ENCODE measurements at places on chromosomes 13 and 19.

DNA sequence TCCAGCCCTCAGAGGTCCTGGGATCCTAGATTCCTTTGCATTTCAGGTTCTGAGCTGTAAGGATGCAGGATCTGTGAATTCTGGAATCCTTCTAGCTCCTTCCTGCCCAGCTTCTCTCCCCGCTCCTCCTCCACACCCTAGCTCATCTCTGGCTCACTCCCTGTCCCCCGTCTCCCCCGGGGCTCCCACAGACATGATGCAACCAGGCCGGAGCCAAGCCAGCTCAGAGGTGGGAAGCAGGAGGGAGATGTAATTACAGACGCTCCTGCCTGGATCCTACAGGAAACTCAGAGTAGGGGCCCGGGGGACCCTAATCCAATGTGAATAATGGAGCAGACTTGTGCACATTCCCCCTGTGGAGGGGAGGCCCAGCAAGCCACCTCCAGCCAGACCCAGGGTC lies 4.5 kb downstream of the GNG8 start:
- no peak for DNase-seq

DNA sequence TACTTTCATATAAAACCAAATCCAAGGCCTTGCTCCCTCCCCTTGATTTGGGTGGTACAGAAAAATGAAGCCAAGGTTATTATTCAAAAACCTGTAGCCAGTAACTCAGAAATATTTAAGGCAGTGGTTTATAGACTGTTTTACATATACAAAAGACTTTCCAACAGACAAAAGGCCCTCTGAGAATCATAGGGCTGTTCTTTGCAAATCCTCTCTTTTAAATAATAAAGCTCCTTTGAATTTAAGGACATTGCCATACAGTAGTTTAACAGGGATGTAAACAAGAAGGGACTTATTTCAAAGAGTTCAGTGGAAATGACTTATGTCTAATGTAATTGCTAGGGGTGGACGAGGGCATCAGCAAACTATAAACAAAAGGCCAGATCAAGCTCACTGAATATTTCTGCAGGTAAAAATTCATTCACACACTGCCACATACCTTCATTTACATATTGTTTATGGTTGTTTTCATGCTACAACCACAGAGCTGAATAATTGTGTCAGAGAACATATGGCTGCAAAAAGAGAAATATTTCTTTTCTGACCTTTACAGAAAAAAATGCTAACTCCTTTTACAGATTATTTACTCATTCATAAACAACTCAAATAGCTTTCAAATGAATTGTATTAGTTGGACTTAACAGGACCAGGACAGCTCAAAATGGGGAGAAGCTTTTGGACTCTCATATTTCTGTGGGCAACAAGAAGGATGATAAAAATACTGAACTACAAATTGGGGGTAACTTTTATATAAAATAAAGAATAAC lies 665.6 kb downstream of the SLITRK1 start:
- no peak for DNase-seq

GRCh38 chr19:35429698-35430408 lies 18.2 kb upstream of the FFAR2 start:
- DNase-seq, result no peak

DNA sequence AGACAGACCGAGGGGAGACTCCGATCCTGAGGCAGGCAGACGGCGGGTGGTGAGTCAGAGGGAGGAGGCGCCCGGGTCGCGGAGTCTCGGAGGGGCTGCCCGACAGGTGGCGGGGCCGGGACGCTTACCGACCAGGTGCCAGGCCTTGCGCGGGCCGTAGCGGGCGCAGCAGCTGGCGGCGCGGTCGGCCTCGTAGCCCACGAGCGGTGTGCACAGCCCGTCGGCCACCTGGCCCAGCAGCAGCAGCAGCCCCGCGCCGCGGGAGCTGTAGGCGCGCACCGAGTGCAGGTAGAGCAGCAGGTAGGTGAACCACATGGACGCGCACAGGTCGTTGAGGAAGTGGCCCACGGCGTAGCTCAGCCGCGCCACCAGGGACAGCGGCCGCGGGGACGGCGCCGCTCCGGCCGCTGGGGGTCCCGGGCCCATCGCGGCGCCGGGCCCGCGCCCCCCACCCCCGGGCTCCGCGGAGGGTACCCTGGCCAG lies 367 bp downstream of the MFSD12 start:
- DNase-seq, result peak; percentile 76

GRCh38 chr19:928471-929202 lies 2.8 kb downstream of the ARID3A start:
- no peak for DNase-seq

DNA sequence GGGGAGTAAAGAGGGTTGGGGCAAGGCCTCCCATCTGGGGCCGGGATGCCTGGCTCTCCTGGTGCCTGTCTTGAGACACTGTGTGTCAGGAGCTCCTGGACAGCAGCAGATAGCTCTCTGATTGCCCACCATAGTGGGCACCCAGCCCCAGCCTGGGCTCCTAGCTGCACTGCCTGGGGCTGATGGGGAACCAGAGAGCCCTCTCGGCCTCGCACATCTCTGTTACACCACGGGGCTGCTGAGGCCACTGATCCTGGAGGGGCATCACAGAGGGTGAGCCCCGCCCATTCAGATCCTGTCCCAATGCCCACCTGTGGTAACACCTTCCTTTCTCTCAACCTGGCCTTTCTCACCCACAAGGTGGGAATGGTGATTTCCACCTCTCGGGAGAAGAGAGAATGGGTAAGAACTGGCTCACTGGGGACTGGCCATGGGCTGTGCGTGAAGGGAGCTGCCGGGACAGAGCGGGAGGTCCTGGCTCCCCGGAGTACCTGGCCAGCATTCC lies 135.9 kb downstream of the URI1 start:
- no peak for DNase-seq

DNA sequence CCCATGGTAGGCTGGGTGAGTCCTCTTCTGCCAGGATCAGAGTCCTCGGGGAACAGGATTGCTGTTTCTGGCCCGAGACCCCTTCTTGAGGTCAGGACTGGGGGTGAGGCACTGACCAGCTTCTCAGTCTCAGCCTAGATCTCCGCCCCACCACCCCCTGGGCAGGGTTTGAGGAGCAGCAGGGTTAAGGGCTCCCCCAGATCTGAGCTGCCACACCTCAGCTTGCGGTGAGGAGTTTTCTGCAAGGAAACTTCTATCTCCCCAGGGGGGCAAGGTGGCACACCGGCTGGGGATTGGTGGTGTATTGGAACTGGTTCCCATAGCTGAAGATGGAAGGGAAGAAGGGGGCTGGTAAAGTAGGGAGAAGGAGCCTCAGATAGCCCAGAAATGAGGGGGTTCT lies 19.5 kb downstream of the CHST8 start:
- DNase-seq, result no peak

DNA sequence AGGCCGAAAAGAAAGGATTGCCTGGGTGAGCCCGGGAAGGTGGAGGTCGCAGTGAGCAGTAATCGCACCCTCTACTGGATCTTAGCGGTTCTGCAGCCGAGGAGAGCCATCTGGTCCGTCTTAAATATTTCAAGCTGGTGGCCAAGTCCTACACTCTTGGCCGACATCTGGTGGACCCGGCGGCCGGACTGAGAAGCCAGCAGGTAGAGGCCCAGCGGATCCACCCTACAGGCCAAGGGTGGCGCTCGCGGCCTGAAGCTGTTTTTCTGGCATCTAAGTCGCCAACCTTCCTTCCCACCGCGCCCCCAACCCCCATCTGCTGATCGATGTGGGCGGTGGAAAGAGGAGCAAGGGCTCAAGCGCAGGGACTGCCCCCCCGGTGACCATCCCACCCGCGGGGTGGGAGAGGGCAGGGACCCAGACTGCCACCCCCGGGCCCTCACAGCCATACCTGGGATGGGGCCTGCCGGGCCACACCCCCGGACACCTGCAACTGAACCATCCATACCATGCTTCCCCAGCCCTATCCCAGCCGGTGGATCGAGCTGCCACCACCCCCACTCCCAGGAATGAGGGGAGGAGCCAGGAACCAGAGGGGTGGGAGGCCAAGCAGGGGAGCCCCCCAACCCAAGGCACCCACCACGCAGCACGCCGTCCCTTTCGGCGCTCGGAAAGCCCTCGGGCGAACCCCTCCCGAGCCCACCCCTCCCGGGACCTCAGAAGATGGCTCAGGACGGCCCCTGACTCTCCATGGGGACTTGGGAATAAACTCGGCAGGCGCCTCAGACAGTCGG lies 46.3 kb upstream of the ZNF730 start:
- peak; percentile 25 for DNase-seq

DNA sequence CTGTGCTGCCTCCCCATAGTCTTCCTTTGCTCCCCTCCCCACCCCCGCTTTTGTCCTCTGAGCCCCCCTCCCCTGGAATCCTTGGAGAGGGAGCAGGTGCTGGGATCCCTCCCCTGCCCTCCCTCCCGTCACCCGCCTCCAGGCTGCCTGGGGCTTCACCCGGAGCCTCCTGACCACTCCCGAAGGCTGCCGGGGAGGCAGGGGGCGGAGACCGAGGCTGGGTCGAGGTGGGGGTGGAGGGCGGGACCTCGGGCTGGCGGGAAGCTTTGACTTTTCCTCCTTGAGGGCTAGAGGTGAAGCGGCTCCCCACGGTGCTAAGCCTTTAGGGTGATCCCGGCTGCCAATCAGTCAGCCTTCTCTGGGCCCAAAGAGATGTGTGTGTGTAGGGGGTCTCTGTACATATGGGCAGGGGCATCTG lies 1.5 kb downstream of the KMT5C start:
- DNase-seq, result peak; percentile 94

DNA sequence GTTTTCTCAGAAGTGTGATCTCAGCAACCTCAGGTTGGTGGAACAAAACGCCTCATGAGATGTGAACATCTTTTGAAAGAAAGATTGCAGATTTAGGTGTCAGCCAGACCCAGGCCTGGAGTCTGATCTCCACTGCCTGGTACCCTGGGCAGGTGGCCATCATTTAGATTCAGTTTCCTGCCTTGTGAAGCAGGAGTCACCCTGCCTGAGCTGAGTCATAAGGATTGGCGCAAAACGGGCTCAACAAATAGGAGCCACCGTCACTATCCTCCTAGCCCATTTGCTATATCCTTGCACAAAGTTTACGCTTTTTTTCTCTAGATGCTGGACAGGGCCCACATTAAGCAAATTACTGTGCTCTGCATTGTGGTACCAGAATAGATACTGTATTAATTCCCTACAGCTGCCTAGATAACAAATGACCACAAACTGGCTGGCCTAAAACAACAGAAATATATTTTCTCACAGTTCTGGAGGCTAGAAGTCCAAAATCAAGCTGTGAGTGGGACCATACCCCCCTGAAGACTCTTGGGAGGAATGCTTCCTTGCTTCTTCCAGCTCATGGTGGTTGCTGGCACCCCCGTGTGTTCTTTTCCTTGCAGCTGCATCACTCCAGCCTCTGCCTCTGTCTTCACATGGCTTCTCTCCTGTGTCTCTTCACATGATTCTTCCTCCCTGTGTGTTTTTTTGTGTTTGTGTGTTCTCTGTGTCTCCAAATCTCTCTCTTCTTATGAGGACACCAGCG lies 38.2 kb downstream of the TNFSF11 start:
- no peak for DNase-seq

- DNase-seq, result no peak
Measured at GRCh38 chr19:28210886-28211285, 1002.1 kb downstream of the UQCRFS1 start.

DNA sequence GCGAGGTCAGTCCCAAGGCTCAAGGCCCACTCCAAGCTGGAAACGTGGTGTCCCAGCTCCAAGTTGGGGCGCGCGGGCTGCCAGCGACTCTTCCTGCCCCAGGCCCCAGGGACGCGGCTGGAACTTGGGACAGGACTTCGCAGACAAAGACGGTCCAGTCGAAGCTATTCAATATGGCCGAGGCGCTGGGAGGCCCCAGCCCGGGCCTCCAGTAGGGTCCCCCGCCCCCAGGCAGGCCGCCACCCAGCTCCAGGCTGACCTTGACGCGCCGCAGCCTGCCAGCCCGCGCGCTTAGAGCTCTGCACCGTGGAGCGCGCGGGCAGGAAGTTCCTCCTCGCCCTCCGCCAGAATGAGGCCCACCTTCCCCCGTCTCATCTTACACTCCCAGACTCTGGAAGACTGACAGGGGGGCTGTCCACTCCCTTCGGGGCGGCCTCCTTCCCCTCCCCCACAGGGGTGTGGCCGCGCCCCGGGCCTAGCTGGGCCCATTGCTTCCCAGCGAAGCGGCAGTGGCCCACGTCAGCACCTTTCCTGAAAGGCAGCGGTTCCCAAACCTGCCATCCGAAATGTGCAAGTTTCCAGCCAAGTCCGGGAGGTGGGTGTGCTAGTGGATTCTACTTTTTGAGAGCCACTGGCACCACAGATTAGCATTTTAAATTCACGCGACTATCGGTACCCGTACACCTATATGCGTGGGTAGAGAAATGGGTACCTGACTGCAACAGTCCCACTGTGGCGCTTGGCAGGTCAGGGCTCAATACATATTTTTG lies at the start of gene CCDC8:
Gene CCDC8 (minus strand): TSS at position 303 of the 770 bp plus-strand sequence. CDS start 754 bp downstream, outside the sequence.
- no peak for DNase-seq

DNA sequence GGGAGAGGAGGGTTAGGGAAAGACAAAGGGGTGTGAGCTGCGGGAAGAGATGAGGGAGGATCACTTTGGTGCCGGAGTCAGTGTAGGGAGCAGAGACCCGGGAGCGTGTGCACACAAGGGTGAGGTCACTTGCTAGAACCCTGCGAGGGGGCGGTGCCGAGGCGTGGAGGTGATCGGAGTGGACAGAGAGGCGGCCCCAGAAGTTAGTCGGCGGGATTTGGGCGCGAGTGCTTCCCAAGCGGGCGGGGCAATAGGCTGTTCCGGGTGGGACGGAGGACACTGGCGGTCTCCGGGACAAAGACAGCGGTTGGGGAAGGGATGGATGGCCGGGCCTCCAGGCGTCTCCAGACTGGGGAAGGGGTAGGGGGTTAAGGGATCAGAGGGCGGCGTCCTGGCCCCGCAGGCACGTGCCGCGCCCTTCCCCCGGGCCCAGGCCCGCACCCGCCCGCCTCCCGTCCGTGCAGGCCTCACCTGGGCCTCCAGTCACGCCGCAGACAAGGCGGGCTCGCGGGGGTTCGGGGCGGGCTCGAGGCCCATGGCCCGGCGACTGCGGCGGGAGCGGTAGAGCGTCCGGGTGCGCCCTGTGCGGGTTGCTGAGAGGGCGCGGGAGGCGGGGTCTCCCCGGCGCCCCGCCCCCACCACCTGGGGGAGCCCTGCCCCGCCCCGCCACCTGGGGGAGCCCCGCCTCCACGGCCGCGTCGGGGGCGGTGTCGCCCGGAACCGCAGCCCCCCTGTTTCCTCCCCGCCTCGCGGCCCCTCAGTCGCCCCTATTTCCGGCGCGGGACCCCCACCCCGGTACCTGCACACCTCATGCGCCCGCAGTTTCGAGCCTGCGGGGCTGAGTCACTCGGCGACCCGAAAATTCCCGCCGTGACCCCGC lies at the start of gene LPAR2:
Gene LPAR2 (minus strand): TSS at position 600 of the 880 bp plus-strand sequence. CDS start 945 bp downstream, outside the sequence.
- peak; percentile 99 for DNase-seq

GRCh38 chr19:38531515-38531914 lies 86.2 kb downstream of the MAP4K1 start:
- no peak for DNase-seq

DNA sequence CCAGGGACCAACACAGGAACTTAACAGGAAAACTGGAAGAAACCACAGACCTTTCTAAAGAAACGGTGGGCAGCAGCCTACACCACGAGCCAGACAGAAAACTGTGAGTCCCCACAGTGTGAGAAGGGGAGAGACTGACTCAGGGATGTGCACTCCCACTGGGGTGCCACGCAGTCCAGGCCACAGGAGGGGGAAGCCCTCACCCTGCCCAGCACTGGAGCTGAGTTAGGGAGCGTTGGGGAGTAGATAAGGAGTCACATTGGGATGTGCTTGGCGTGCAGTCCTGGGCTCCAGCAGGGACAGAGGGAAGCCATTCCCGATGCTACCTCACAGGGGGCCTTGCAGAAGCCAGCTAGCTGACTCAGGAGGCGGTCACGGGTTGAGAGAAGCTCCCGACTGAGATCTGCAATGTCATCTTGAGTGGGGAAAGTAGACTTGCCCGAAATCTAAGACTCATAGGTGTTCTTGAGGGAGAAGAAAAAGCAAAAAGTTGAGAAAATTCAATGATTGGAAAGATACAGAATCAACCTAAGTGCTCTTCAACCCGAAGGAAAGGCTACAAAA lies 17.3 kb downstream of the SIGLEC8 start:
- DNase-seq, result no peak

- DNase-seq, result no peak
Measured at GRCh38 chr19:19758164-19758563, 25.3 kb upstream of the ZNF14 start.
